NCI-H187 treated with DMSO at 0.1 percent for 48 hours (cell line): ENCODE measurements at places on chromosomes 6 and 20.

DNA sequence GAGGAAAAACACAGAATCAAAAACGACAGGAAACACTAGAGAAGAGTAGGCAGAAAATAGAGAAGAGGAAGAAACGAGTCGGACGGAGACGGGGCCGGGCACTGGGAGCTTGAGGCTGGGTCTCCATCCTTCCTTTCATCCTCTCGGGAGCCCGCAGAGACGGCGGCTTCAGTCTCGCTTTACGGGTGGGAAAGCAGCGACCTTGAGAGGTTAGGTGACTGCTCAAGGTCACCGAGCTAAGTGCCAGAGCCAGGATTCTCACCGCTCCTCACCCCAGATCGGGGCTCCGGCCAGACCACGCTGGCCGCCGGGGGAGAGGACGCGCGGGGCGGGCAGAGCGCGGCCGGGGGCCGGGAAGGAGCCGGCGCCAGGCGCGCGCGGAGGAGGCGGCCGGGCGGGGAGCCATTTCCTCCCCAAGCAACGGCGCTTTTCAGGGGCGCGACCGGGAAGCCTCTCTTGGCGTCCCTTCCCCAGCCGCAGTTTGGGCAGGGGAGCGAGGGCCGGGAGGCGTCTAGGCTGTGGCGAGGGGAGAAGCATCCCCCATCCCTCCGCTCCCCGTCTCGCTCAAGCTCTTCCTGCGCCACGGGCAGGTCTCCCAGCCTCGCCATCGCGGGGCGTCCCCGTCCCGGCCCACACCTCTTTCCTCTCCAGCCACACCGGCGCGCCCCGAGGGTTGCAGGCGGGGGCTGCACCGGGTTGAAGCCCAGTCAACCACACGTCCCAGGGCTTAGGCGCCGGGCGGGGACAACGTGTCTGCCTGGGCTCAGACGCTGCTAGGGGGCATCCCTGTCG lies 24.1 kb upstream of the MAP3K7 start:
- DNase-seq: no peak

DNA sequence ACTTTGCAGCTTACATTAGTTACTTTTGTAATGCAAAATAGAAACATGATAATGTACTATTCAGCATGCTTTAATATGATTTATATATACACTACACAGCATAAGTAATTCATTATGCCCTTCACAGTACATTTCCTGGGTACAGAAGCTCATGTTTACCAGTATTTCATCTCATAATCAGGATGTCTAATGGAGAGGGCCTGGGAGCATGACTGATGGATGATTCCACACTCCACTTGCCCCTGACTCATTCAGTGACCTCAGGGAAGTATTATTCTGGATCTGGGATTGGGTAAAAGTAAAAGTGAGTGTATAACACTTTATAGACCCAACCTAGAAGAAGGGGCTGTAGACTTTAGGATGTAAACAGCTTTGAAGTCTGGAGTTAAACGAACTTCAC lies 31.4 kb upstream of the BACH2 start:
- DNase-seq: no peak

GRCh38 chr20:3248167-3248992 lies 9.4 kb upstream of the SLC4A11 start:
- no peak for DNase-seq

GRCh38 chr6:70474751-70475150 lies 61.4 kb downstream of the FAM135A start:
- no peak for DNase-seq

DNA sequence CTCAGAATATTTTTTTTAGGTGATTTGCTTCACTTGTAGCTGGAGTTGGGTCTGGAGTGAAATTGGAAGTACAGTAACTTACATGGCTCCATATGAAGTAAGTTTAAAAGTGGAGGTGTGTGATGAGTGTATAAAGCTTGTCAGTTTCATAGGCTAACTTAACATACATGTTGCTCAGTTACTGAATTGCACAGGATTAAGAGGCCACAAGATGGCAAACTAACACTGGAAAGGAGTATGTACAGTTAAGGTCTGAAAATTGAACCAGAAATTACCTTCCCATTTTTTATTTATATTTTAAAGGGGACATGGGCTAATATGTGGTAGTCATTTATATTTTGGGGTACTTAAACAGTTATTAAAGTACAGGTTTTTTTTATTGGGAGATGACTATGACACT lies 45.3 kb upstream of the SMIM8 start:
- DNase-seq: no peak

- DNase-seq: no peak
Observed at GRCh38 chr20:35604449-35604747, 11.2 kb upstream of the SPAG4 start.

DNA sequence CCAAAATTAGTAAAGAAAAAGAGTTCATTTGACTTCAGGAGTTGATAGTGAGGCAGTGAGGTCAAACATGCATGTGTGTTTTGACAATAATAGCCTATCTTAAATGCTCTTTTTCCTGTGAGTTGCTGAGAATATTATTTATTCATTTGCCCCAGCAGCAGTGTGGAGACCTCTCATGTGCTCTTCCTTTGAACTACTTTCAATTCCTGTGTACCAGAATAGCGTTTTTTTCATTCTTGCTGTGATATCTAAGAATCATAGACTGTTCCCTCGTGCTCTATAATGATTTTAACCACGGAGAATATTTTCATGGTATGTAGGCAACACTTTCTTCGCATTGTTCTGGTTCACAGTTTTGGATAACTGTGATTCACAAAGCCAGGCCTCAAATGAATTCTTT lies 5.2 kb downstream of the CDYL start:
- no peak for DNase-seq

DNA sequence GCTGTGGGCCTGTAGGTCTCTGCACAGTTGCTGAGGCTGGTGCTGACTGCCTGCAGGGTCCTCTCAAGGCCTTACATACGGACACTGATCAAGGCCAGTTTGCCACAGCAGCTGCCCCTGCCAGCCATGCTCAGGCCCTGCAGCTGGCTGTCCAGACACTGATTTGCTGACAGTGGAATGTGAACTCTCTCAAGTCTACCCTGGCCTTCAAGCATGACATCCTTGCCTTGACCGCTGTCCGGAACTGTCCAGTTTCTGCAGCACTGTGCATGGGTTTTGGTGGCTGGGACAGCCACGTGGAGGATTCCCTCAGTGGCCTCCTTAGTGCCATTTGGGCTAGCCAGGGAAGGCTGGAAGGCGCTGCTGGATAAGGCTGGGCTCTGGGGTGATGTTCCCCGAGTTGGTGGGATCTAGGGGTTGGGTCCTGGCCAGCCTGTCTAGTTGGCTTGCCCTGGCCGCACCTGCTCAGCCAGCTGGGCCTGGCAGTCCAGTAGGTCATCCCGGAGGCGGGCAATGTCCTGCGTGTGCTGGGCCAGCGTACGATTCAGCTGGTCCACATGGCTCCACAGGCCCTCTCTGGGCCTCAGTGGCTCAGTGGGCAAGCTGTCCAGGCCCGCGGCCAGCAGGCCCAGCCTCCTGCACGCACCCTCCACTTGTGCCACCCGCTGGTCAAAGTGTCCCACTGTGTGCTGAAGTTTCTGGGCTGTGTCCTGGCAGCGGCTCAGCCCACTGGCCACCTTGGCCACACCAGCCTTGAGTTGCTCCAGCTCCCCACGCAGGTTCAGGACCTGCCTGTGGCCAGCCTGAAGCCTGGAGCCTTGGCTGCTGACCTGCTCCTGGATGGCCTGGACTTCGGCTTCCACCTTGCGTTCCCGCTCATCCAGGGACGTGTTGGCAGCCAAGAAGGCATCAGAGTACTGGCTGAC lies 5.5 kb downstream of the EMILIN3 start:
- no peak for DNase-seq

GRCh38 chr20:61161726-61162390 lies 90.2 kb upstream of the CDH4 start:
- no peak for DNase-seq
